ENCODE measurements at places on chromosomes 3 and 15.
A peak's percentile ranks its signal among the peaks of the same experiment; 100 is the strongest.

GRCh38 chr3:113179235-113179824, 32.0 kb upstream of the BOC start:
- DNase-seq: no peak

- no peak for DNase-seq
These were observed 10.8 kb downstream of the TIPARP start for GRCh38 chr3:156685198-156685597.

DNA sequence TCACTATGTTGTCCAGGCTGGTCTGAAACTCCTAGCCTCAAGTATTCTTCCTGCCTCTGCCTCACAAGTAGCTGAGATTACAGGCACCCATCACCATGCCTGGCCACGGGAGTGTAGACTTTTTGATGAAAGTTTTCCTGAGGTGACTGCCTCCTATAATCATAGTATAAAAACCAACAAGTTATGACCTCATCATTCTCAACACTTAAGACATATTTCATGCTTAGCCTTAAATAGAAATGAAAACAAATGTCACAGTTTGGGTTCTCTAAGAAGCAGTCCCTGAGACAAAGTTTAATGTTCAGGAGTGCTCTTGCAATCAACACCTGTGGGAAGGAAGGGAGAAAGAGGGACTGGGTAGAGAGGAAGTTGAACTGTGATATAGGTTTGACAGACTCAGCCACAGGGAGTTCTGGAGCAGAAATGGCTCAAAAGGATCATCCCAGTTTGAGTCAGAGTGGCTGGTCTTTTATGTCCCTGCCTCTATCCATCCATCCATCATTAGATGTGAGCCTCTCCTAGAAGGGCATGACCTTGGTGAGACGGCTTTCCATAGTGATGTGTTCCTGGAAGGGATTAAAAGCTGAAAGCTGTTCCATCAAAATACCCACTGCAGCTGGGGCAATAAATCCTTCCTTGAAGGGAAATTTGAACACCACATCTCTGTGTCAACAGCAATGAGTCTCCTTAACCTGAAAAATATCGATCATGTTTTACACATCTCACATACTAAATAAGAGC, 16.2 kb upstream of the ABHD5 start:
- no peak for DNase-seq

DNA sequence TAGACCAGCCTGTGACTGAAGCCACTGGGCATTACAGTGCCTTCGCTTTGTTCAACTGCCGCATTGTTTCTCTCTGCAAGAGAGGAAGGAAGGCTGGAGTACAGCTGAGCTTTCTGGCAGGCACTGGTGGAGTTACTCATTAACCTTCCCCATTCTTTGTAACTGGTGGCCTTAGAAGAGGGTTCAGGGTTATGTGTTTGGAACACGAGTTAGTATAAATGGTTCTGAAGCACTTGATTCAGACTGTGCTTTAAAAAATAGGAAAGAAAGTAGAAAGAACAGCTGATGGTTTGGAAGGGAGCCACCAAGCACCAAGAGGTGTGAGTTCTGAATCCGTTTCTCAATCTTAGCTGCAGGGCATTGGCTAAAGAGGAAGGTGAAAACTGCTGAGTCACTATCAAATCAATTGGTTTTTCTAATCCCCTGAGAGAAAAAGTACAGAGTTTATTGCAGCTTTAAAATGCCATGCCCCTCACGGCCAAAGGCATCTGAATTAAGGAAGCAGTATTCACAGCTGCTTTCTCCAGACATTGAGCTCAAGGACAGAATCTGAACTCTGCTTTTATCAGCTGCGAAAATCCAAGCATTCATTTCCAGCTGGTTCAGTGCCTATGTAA, 3.6 kb downstream of the HGD start:
- DNase-seq: peak; percentile 67

- DNase-seq: no peak
These were observed 10.4 kb downstream of the FAH start for GRCh38 chr15:80163217-80163616.

DNA sequence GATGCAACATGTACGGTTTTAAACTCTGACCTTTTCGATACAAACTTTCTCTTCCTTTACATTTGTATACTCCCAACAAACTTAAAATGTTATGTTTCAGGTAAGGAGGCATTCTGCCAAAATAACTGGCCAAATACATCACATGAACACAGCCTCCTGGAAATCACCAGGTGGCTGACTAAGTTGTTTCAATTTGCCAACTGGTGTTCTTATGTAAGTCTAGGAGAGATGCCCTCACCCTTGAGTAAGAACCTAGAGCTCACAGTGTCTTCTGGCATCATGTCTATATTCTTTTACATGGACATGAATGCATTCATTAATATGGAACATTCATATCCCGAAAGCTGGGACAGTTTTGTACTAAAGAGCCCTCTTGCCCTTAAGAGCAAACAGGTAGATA, 341.1 kb upstream of the NR2F2 start:
- DNase-seq: no peak

DNA sequence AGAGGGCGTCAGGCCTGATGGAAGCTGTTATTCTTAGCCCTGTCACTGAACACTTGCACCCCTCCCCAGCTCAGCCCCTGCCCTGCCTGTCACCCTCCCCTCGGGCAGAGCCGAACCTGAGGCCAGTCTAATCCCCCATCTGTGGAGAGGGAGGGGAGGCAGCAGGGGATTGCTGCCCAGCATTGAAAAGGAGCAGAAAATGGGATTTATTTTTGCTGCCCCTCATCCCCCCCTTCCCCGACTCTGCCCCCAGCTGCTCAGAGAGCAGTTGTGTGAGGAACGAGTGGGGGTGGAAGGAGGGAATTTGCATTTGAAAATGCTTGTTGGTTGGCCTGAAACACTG, 71.6 kb downstream of the EPHB3 start:
- DNase-seq: no peak

- no peak for DNase-seq
These were observed 123.9 kb downstream of the ZMAT3 start for GRCh38 chr3:178947738-178948137.

- DNase-seq: peak; percentile 99
These were observed at the start of gene AP2M1 for GRCh38 chr3:184174646-184175492. Gene AP2M1 (plus strand): TSS chr3:184174855. CDS start chr3:184176994, 2,139 bp downstream.

DNA sequence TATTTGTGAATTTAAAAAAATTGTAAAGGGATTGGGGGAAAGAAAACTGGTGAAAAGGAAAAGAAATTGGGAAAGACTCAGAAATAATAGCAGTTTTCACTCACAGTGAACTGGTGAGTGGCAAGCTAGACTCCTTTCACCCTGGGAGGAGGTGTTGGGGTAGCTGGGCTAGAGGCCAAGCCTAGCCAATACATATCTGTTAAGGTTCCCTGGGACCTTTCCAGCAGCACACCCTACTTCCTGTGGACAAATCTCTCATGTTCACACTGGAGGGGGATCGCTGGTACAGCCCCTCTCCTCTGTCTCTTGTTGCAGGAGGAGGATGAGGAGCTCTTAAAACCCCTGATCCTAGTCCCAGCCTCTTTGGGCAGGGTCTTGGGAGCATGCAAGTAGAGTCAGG, 3.7 kb upstream of the RPP25 start:
- DNase-seq: no peak

DNA sequence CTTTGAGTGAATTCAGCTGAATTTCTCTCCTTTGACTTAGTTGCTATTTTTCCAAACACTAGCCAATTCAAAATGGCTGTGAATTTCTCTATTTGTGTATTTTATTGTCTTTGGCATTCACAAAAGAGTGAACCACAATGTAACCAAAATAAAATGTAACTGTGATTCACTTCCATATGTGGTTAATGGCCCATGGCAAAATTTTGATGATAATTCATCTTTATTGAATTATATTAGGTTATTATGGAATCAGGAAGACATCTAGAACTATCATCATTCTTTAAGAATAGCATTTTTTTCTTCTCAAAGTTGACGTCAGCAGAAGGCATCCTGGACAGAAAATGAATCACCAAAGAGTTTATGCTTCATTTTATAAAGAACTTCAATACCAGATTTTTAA, 705.3 kb upstream of the NAALADL2 start:
- DNase-seq: no peak

GRCh38 chr3:55782807-55783206, 295.7 kb upstream of the WNT5A start:
- no peak for DNase-seq

DNA sequence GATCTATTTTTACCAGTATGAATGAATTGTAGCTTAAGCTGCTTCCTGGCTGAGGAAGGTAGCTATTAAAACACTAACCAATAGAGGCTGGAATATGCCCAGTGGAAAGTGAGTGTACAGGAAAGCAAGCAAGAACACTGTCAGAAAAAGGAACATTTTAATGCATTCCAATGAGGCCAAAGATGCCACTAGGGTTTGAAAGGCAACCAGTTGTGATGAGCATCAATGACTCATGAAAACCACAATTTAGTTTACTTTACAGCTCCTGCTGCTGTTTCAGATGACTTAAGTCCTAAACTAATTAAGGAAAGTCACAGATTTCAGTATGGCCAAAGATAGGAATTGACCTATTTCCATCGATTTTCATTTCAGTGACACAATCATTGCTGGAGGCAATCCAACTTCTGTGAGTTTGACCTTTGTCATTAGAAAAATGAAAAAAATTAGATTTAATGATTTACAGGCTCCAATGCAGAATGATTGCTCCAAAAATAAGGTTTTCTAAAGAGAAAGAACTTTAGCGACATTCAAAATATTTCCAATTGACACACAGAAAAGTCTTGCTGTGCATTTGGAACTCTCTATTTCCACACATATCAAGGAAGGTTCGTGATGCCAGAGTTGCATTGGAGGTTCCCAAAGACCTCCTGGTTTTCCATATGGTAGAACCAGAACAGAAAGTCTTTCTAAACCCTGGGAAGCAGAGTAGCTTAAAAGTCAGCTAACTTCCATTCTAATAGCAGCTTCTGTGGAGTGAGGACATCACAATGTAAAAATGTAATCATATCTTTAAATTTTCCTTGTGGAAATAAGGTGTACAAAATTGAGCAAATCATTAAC, 103.0 kb downstream of the SUCNR1 start:
- peak; percentile 93 for DNase-seq

- no peak for DNase-seq
These were observed 18.7 kb downstream of the BHLHE40 start for GRCh38 chr3:4997946-4998345.

- DNase-seq: no peak
These were observed 126.7 kb downstream of the SERPINI1 start for GRCh38 chr3:167862104-167862730.

- DNase-seq: no peak
These were observed 26.9 kb downstream of the MCTP2 start for GRCh38 chr15:94258246-94258645.

- no peak for DNase-seq
These were observed 93.5 kb downstream of the ADAMTS17 start for GRCh38 chr15:100248236-100248635.

Measured in PC-9 (cell line).